Hippocampal formation (tissue), 2 donors: ENCODE measurements at places on chromosomes 16 and 17.

DNA sequence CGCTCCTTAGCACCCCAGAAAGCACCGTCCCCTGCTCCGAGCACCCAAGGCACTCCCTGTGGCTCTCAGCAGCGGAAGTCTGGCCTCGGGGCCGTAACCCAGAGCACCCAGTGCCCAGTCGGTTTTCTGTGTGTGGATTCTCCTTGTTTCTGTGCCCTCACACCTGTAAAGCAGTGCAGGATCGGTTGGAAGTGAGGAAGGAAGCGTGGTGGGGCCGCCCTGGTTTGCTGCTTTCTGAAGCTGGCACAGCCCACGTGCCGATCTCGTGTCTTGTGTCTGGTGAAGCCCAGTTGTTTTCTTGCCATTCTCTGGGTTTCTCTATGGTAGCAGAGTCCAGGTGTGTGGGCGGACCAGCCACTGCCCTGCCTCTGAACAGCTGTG lies 3.7 kb downstream of the ACSF3 start:
- no peak for DNase-seq

- DNase-seq, result no peak
These were observed 589 bp downstream of the XYLT2 start for GRCh38 chr17:50346313-50347116.

GRCh38 chr17:76493505-76494167 lies 7.6 kb downstream of the RHBDF2 start:
- DNase-seq, result no peak

- no peak for DNase-seq
These were observed 33.9 kb downstream of the CYB561 start for GRCh38 chr17:63412234-63412633.

GRCh38 chr17:27078296-27078695 lies 215.6 kb upstream of the WSB1 start:
- no peak for DNase-seq

GRCh38 chr16:75193730-75194444 lies 13.1 kb downstream of the CTRB2 start:
- DNase-seq, result no peak

- DNase-seq, result no peak
These were observed 73.6 kb upstream of the MRTFB start for GRCh38 chr16:13997526-13997925.

GRCh38 chr16:79768276-79768970 lies 167.9 kb upstream of the MAF start:
- peak; percentile 54 for DNase-seq

GRCh38 chr17:20314834-20315233 lies 152.5 kb downstream of the LGALS9B start:
- DNase-seq, result no peak

DNA sequence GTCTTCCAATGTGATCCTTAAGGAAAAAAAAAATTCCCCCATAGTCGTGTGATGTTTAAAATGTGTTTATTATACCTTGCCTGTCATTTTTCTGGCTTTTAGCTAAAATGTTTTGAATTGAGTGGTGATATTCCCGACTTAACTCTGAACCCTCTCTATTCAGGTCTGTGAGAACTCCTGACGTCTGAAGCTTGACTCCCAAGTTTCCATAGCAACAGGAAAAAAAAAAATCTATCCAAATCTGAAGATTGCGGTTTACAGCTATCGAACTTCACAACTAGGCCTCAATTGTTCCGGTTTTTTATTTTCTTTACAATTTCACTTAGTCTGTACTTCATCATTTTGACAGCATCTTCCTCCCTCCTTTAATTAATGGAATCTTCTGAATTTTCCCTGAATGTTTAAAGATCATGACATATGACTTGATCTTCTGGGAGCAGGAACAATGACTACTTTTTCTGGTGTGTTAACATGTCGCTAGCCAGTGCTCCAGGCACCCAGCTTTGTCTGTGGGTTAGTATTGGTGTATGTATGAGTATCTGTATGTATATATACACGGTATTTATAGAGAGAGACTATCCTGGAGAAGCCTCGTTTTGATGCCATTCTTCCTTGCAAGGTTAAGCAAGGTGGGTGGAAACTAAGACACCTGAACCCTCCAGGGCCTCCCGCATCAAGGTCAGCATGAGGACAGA lies 12.8 kb upstream of the HSBP1 start:
- DNase-seq, result no peak

GRCh38 chr17:36066365-36066985 lies 2.4 kb downstream of the CCL18 start:
- no peak for DNase-seq

GRCh38 chr16:53445534-53445933 lies 11.3 kb downstream of the RBL2 start:
- no peak for DNase-seq

DNA sequence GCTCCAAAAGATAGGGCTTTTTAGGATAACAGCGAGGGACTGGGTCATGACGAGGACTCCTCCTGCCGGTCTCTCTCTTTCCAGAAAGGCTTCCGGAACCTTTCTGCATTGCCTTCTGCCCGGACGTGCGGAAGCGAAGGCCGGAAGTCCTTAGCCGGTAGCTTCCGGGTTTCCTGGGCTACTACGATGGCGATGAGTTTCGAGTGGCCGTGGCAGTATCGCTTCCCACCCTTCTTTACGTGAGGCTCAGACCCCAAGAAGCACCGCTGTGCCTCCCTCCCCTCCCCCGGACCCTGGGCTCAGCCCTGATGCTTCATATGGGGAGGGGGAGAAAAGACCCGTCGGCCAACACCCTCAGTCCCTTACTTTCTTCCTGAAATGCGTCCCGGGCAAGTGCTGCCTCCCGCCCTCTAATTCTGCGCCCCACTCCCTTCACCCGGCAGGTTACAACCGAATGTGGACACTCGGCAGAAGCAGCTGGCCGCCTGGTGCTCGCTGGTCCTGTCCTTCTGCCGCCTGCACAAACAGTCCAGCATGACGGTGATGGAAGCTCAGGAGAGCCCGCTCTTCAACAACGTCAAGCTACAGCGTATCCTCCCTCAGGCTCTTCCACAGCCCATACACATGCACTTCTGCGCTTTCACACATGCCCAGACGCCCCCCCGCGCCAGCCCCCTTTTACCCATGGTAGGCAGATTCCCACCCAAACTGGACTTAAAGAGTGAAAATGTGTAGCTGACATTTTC lies at the start of gene VPS25:
Gene VPS25 (plus strand): TSS at position 160 of the 746 bp plus-strand sequence. CDS start 27 bp downstream, at position 187.
- DNase-seq, result peak; percentile 77

- DNase-seq, result no peak
These were observed 50.7 kb upstream of the ADORA2B start for GRCh38 chr17:15894258-15894657.

GRCh38 chr16:66342294-66342900 lies 24.1 kb upstream of the CDH5 start:
- no peak for DNase-seq

DNA sequence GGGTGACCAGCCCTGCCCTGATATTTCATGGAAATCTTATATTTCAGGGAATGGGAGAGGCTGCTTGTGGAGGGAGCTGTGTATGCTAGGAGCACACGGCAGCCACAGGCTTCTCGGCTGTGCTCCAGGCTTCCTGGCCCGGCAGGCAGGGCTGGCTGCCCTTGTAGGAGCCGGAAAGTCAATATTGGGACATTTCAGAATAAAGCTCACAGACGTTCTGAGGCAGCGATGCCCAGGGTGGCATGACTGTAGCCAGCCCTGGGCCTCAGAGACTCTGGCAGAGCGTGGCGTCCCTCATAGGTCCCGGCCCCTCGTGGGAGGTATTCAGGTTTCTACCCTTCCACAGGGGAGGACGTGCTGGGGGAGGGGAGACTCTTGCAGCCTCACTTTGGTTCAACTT lies 65.7 kb downstream of the BANP start:
- DNase-seq, result no peak

DNA sequence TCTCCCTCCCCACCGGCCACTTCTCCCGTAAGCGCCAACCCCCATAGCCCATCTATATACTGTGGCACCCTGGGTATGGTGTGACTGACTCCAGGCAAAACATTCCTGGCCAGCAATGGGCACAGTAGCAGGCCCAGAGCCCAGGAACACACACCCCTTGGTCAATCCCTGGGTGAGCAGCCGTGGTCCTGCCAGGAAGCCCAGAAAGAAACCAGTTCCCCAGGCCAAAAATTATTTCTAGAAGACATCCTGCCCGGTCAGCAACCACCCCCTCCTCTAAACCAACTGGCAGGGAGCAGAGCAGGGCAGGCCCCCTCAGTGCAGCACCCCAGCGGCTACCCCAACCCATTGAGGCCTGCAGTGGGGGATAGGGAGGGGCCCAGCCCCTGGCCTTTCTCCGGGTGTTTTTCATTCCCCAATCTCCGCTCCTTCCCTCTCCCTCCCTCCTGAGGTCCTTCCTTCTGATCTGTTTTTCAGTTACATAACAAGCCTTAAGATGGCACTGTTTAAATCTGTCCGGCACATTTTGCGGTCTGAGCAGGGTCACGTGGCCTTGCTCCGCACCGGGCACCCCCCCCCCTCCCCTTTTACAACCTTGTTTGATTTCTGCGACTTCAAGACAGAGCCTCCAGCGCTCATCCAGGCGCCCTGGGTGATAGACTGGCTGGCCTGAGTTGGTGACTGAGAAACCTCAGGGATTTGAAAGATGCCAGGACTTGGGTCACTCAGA lies 2.0 kb downstream of the NPTX1 start:
- no peak for DNase-seq

GRCh38 chr16:52526116-52526828 lies 20.7 kb downstream of the TOX3 start:
- DNase-seq, result no peak

DNA sequence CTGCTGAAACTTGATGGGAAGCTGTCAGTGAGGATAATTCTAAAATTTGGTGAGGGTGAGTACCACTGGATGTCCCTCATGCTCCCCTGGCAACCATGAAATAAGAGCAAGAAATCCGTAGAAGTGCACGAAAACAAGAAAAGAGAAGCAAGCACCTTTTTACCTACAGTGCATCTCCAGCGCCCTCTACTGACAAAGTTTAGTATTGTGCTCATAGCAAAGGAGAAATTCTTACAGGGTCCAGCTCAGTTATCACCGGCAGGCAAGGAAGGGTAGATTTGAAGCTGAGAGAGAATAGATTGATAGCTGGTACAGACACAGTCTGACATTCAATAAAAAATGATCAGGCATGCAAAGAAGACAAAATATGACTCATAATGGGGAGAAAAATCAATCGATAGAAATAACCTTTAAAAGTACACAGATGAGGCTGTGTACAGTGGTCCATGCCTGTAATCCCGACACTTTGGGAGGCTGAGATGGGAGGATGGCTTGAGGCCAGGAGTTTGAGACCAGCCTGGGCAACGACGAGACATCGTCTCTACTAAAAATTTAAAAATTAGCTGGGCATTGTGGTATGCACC lies 28.3 kb upstream of the TEX2 start:
- DNase-seq, result no peak

DNA sequence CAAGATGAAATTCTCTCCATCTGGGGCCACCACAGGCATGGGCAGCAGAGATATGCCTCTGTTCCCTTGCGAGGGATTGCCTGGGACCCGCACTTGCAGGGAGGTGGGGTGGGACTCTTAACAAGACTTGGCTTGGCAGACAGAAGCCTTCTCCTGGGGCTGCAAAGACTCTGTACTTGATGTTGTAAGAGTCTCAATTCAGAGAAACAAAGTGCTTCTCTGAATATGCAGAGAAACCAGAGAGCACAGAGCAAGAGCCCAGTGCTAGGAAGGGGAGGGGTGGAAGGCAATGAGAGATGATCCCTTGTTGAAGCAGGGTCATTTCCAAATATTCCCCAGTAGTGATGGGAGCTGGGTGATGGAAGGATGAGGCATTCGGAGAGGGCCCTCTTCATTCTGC lies 2.2 kb downstream of the MMP28 start:
- DNase-seq, result no peak

DNA sequence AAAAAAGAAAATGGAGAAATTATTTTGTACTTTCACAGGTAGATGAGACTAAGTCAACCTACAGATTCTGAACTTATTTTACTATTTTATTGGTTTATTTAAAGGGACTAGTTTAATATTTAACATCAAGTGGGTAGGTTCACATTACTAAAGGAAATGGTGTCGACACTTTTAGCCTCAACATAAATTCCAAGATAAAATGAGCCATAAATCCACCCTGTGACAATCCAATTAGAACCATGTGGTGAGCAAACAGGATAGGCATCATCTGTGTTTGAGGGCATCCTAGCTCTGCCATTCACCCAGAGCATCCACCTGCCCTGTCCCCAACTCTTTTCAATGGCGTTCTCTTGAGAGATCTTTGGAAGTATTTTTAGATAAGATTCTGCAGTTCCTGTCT lies 92.8 kb upstream of the PMFBP1 start:
- no peak for DNase-seq

- DNase-seq, result no peak
These were observed 18.8 kb downstream of the TCF25 start for GRCh38 chr16:89892055-89892630.

GRCh38 chr17:36943250-36944191 lies 5.2 kb upstream of the AATF start:
- DNase-seq, result no peak

DNA sequence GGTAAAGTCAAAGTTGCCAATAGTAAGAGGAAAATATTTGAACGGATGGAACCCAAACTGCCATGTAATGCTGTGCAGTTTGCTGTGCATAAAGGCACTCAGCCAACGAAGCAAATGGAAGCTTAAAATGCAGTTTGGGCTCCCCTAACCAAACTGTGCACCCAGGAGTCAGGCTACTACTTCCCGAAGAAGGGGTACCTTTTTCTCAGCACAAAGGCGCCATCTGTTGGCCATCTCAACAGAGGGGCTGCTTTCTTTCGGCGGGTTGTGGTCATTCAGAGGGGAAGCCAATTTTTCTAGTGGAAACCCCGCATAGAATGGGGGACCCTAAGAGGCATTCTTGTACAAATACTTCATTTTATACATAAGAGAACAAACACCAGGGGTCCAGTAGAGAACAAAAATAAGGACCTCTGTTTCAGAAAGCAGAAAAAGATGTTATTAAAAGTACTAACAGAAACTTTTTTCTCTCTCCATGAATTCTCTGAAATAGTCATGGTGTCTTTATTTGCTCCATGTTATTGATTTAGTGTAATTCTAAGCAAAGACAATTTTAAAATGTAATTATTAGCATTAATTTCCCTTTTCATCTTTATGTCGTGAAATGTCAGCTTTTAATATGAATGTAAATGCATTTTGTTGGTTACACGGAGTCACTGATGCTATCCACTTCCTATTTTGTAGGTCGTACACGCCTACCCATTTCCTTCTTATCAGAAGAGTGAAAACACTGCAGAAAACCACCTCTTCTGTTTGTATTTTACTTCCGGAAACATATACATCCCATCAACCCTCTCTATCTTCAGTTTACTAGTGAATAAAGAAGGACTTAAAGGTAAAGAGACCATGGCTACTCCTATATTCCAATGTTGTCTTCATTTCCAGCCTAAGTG lies 453.3 kb downstream of the KCNJ2 start:
- DNase-seq, result peak; percentile 79

DNA sequence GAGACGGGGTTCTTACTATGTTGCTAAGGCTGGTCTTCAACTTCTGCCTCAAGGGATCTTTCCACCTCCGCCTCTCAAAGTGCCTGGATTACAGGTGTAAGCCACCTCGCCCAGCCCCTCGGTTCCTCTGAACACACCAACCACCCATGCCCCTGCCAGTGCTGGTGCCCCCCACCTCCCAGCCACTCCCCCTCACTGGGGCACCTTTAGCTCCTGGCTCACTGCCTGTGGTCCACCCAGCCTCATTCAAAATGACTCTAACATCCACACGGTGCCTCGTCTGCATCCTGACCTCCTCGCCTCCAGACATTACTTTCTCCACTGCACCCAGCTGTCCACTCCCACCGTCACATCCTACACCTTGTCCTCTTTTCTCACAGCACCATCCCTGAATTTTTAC lies 55.3 kb downstream of the ARHGAP27 start:
- no peak for DNase-seq
